ENCODE measurements at places on chromosomes 2 and 18.
A peak's percentile ranks its signal among the peaks of the same experiment; 100 is the strongest.

- no peak for DNase-seq
These were observed 949.3 kb downstream of the BCL11A start for GRCh38 chr2:59604123-59604522.

DNA sequence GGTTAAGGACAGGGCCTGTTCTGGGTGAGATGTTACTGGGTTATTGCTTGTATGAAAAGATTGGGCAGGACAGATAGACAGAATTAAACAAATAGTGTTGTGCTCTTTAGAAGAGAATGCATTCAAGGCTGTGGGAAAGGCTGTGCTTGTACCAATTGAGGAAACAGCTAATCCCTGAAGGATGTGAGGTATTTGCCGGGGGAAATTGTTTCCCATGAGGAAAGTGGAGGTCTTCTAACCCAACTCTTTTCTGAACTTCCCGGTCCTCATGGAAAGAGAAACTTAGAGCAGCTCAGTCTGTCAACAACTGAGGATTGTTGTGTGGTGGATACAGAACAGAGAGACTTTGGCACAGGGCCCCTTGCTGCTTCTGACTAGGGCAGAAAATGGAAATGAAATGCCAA is 9.5 kb downstream of the SLC1A4 start:
- DNase-seq: no peak

DNA sequence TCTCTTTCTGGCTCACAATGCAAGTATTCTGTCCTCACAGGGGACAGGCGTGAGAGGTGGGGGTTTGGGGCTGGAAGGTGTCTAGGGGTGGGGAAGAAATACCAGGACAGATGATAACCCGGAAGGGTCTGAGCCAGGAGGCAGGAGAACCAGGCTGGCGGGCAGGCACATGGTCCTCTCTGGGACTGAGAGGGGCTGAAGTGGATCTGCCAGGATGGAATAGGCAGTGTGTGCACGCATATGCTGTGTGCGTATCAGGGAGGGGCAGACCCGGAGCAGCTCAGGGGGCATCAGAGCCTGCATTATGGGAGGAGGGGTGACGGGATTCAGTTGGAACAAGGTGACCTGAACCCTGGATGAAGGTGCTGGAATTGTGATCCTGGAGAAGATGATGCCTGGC is 157.3 kb downstream of the DYSF start:
- DNase-seq: no peak

GRCh38 chr18:62450546-62451410 is 72.0 kb upstream of the ZCCHC2 start:
- DNase-seq: peak; percentile 47

- no peak for DNase-seq
These were observed 26.4 kb downstream of the ETAA1 start for GRCh38 chr2:67423489-67423888.

DNA sequence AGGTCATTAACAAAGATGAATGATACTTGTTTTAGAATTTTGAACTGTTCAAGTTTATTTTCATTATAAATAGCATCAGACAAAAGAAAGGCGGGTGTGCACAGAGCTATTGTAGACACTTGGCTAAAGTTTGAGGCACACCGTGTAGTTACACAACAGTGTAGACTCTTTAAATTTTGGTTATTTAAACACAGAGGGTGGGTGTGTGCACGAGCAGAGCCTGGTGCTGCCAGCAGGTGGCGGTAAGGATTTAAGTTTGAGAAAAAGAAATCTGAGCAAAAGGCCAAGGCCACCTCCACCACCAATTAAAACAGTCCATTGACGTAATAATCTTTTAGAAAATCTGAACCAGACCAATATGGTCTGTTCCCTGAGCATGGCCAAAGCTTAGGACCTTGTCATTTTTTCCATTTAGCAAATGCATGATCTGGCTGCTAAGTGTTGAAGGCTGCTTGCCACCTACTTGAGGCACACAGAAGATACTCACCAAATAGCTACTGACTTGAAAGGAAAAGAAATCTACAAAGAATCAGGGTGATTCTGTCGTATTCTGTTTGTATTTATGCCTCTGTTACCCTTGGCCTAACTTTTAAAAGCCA is 14.3 kb downstream of the COPS7B start:
- DNase-seq: no peak

- DNase-seq: no peak
These were observed 134.8 kb downstream of the CMPK2 start for GRCh38 chr2:6730649-6731532.

DNA sequence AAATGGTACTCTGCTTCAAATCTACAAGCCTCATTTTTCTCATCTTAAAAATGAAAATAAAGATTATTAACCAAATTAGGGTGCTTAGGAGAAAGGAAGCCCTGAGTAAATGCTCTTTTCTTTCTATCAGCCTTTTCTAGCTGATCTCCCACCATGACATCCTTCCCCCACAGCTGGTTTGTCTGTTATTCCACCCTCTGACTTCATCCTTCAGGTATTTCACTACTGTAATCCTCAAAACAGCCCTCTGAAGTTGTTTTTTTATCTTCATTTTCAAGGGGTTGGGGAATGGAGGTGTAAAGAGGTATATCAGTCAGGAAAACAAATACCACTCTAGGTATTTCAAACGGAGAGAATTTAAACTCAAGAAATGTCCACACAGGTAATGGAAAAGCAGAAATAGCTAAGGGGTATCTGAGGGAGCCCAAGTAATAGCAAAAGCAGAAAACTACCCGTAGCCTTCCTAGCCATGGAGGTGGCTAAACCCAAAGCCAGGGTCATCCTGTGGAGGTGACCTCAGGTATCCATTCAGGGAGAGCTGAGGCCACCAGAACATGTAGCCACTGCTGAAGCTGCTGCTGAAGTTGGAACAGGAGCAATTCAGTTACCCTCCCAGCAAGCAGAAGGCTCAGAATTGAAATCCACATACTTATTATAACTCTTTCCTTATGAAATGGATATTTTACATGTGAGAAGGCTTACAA is 990.9 kb upstream of the ACVR2A start:
- DNase-seq: no peak

- no peak for DNase-seq
These were observed 366.7 kb downstream of the FIGN start for GRCh38 chr2:163369111-163369510.

GRCh38 chr18:9866627-9867026 is 19.1 kb upstream of the TXNDC2 start:
- DNase-seq: no peak

GRCh38 chr18:63888470-63889190 is 1.1 kb downstream of the SERPINB2 start:
- DNase-seq: no peak

- DNase-seq: peak; percentile 72
These were observed at the start of gene HS1BP3 for GRCh38 chr2:20650877-20651730. HS1BP3 (minus strand) TSS chr2:20651098; CDS start chr2:20651063, 35 bp downstream.

GRCh38 chr2:19785867-19786266 is 115.9 kb downstream of the TTC32 start:
- no peak for DNase-seq

GRCh38 chr2:108588070-108588668 is 53.9 kb downstream of the LIMS1 start:
- peak; percentile 81 for DNase-seq

DNA sequence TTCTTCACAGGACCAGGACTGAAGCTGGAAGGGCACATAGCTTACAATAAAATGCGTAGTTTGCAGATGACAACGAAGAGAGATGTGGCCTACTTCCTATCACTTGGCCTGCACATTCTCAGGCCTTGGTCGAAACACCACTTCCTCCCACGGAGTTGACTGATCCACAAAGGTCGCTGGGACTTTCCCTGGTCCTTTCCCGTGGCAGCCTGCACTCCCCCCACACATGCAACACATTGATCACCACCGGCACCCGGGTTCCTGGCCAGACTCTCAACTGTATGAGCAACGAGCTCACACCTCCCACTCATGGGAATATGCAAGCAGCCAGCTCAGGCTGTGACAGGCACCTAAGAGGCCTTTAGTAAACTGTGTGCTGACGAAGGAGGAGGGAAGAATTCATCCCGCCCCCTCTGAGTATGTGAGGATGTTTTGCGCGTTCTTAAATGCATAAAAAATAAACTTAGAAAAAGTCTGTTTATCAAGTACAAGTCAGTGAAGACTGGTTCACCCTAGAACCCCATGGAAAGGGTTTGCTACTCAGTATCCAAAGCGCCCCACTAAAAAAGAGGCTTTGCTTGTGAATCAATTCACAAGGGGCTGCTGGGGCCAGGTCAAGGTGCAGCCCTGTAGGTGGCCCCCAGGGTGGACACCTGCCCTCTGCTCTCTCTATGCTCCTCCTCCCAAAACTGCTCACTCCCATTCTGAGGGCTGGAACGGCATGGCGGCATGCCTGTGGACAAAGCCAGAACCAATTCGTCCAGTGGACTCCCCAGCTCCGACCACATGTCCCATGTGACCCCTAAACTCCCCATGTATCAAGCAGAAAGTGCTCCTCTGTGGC is 154.3 kb downstream of the EIPR1 start:
- DNase-seq: no peak

Data from bone marrow (tissue), 2 donors.